Activated CD4-positive, alpha-beta T cell treated with anti-CD3 and anti-CD28 coated beads, Interleukin-2, amount 10 ng/mL, durations not matched to agents 24 days and 14 days (primary cell): ENCODE measurements at places on chromosomes 16 and 17. TPM values are rescaled to one million over a fixed set of nuclear protein-coding genes. Genes with fewer than 3 reads are reported as not detected.

SLC4A1 gene
- not detected in 2 replicates for total RNA-seq

HBM gene
- not detected in 2 replicates for total RNA-seq

PPL gene
- total RNA-seq = not detected in 2 replicates

KRTAP17-1 gene
- not detected in 2 replicates for total RNA-seq

FOXL1 gene
- 0.05 TPM in 1 of 2 replicates, not detected in the other for total RNA-seq

SMARCE1 gene
- 122 and 125 TPM in 2 replicates for total RNA-seq

CCNF gene
- total RNA-seq = 44.7 and 45.7 TPM in 2 replicates

SLC6A2 gene
- not detected in 2 replicates for total RNA-seq

CPHXL2 gene
- total RNA-seq = not detected in 2 replicates

C16orf90 gene
- total RNA-seq = not detected in 2 replicates

MEIOB gene
- total RNA-seq = not detected in 2 replicates

DNA sequence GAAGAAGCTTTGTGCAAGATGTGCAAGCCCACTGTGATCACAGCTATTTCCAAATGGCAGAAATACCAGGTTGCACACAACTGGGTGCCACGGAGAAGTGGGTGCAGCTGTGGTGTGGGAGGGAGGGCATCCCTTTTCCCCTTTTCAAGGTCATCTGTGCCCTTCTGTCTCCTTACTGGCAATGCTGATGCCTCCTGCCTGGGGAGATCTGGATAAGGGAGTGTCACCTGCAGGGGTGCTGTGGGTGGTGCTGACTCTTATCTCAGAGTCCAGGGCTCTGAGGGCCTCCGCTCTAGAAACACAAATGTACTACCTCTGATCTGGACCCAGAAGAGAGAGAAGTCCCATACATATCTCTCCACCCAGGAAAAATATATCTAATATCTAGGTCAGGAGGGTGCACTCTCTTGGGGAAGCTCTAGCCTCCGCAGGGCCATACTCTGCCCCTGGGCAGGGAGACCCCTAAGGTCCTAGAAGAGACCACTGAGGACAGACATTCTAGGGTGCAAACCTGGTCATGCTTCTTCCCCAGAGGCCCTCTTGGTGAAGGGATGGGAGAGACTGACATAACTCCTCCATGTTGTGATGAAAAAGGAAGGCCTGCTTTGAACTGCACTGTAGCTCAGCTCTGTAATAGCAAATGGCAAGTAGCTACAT is 18.5 kb downstream of the NPRL3 start:
- DNase-seq = no peak

- DNase-seq = peak; percentile 59
Measured at GRCh38 chr17:69709441-69709840, 294.9 kb downstream of the MAP2K6 start.

DNA sequence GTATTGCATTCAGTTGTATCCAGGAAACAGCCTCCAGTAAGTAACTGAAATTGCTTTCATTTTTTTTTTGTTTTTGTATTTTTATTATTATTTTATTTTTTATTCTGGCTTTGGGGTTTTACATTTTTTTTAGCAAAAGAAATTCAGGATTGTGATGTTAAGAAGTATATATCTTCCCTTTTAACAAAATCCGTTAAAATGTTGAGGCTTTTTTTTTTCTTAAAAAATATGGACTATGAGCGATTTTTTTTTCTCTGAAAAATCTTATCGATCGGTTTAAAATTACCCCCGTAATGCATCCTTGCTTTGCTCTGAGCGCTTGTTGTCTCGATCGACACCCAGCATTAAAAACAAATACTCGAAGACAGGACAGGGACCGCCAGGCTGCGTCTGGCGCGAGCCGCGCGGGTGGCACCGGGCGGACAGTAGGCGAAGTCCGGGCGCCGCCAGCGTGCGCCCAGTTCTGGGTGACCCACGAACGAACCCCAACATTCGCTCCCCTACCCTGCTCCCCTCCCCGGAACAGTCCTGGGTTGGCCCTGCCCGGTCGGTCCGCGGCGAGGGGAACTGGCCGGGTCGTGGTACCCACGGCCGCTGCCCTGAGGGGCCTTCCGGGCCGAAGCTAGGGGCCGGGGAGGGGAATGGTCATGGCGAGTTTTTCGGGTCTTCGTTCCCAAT is 482 bp downstream of the BAHCC1 start:
- DNase-seq = no peak

GRCh38 chr17:54813896-54814295 is 86.8 kb upstream of the TOM1L1 start:
- DNase-seq = no peak

- no peak for DNase-seq
Measured at GRCh38 chr17:6352016-6352415, 82.9 kb downstream of the AIPL1 start.

DNA sequence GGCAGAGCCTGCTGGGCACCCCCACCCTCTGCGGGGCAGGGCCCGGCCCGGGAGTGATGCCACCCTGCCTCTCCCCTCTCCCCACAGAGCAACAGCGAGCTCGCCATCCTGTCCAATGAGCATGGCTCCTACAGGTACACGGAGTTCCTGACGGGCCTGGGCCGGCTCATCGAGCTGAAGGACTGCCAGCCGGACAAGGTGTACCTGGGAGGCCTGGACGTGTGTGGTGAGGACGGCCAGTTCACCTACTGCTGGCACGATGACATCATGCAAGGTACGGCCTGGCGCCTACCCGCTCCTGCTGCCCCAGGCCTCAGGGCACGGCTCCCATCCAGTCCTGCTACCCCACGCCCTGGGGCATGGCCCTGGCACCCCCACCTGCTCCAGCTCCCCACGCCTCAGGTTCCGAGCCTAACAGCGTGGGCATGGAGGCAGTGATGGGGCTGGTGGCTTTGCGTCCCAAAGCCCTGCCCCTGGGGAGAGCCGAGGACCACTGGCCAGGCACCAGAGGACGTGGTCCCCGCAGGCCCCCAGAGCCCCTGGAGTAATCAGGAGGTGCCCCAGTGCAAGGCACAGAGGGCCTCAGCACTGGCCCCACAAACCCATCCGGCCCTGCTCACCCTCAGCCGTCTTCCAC is 38.4 kb downstream of the TSC2 start:
- DNase-seq = no peak

GRCh38 chr17:7558544-7559319 is at the start of gene TNFSF13:
Gene TNFSF13, plus strand, starts transcription at chr17:7558750. Its CDS starts 290 bp downstream, at chr17:7559040.
- no peak for DNase-seq

GRCh38 chr17:6551869-6552531 is 4.4 kb downstream of the PITPNM3 start:
- no peak for DNase-seq

DNA sequence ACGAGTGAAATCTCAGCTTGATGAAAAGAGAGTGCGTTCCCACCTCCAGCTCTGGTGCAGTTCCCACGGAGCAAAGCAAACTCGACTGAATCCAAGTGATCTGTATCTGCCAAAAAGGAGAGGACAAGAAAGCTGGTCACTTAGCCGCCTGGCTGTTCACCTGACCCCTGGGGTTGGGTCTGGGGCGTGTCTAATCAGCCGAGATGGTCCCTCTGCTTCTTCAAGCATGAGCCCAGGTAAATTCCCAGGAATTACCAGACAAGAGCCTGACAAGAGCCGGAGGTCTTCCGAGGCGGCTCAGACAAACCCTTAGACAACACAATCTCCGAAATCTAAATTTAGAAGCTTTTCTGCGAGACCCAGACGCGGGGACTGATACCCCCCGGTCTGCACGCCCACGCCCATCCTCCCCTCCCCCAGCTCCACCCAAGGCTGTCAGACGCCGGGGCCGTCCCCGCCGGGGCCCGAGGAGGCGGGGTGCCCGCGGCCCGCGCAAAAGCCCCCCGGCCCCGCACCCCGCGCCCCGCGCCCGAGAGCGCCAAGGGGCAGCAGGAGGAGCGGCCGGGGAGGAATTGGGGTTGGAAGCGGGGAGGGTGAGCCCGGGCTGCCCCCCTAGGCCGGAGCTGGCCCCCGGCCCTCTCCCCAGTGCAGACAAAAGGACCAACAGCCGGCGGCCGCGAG is 674 bp downstream of the ZNF821 start:
- DNase-seq = peak; percentile 81

DNA sequence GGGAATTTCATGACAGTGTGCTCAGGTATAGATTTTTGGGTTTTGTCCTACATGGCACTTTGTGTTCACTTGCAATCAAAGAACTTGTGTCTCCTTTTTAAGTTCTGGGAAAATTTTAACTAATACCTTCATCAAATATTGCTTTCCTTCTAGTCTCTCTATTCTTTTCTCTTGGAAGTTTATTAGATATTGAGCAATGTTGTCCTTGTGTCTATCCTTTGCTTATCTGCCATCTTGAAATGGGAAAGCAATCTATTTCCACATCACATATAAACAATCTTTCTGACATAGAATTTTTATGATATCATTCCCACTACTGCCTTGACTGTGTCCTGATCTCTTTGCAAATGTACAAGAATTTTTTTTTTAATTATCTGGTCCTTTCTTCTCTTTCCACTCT is 4.4 kb upstream of the ABCA9 start:
- no peak for DNase-seq

- no peak for DNase-seq
Measured at GRCh38 chr16:83023640-83024039, 396.9 kb downstream of the CDH13 start.

DNA sequence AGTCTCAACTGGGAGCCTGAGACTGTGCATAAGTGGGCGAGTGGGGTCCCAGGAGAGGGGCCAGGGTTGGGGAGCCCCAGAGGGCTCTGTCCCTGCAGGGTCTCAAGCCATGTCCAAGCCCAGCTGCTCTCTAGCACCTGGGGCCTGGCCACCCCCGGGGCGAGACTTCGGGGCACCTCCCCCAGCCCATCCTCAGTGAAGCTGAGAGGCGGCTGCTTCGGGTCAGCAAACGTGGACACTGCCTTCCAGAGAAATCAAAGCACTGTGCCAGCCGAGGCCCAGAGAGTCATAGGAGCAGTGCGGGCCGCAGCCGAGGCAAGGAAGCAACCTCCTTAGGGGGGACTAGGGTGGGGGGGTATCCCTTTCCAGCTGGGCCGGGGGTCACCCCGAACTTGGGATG is 77.5 kb downstream of the ENGASE start:
- DNase-seq = no peak

GRCh38 chr16:83994087-83994486 is 26.0 kb downstream of the NECAB2 start:
- DNase-seq = no peak

DNA sequence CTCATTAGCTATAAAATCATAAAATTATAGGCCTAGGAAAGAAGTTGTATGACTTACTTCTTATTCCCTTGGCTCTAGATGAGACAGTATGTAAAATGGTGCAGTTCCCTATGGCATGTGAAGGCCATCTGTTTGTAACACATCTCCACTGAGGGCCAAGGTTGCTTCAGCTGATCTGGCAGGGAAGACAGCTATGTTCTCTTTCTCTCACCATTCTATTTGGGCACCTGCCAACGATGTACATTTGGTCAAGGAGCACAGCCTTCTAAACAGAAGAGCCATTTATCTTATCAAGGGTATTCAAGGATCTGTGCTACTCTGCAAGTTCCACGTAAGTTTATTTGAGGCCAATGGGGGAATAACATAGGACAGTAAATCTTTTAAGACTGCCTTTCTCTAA is 129.8 kb upstream of the TOM1L1 start:
- DNase-seq = no peak

- no peak for DNase-seq
Measured at GRCh38 chr17:949623-950303, 29.8 kb downstream of the NXN start.

DNA sequence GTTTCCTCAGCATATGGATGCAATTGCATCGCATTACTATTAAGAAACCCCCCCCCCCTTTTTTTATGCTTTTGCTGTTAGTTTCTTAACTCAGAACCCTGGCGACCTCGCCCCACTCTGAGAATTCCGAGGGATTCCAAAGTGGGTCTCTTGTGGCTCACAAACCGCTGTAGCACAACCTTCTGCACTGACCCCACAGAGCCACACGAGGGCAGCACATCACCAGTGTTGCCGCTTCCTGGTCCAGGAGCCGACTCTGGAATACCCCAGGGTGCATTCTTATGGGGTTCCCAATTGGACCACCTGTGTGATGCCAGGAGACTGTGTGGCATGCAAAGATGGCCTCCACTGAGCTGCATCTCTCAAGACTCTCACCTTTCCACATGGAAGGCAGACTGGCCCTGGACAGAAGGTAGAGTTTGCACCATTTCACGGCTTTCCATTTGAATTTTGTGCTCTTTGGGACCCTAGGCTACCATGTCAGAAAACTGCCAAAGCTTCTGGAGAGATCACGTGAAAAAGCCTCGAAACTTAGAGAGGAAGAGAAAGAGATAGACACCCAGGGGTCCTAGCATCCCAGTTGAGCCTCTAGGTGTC is 432.7 kb upstream of the ASIC2 start:
- peak; percentile 72 for DNase-seq

- DNase-seq = no peak
Measured at GRCh38 chr17:42243493-42243982, 32.7 kb downstream of the STAT5B start.

DNA sequence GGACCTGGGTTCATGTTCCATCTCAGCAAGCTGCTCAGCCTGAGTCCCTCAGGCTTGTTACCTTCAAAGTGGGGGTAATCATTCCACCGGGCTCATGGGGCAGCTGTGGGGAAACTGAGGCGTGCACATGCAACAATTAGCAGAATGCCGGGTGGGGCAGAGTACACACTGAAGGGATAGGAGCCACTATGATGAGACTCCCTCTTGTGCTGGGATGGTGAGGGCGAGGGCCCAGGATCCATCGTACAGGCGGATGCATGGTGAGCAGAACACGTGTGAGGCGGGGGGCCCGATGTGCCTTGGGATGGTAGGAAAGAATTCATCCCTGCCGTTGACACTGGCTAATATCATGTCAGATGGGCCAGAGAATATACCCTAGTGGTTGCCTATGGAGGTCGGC is 25.5 kb upstream of the MAP3K14 start:
- DNase-seq = no peak

DNA sequence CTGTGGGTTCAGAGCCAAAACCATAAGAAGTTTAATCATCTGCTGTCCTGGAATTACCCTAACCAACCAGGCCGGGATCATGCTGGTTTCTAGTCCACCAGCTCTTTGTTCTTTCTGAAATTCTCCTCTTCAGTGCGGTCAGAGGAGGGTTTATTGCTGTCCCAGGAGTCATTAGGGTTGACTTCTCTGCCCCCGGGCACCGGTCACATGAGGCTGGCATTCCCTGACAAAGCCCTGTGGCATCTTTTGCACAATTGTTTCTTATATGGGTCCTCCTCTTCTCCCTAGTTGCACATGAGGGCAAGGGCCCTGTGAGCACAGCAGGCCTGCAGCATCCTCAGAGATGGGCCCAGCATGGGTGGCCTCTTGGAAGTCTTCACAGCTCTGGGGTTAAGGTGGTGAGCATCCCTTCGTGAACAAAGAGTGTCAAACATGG is 243.9 kb downstream of the IRF8 start:
- DNase-seq = no peak

GRCh38 chr16:10077861-10078260 is 104.4 kb downstream of the GRIN2A start:
- DNase-seq = no peak
